ENCODE measurements at places on chromosomes 7 and 10. TPM values are rescaled to one million over a fixed set of nuclear protein-coding genes. Genes with fewer than 3 reads are reported as not detected.

The PRXL2A gene
- 22.1 TPM for total RNA-seq

The HMX3 gene
- total RNA-seq: not detected

DNA sequence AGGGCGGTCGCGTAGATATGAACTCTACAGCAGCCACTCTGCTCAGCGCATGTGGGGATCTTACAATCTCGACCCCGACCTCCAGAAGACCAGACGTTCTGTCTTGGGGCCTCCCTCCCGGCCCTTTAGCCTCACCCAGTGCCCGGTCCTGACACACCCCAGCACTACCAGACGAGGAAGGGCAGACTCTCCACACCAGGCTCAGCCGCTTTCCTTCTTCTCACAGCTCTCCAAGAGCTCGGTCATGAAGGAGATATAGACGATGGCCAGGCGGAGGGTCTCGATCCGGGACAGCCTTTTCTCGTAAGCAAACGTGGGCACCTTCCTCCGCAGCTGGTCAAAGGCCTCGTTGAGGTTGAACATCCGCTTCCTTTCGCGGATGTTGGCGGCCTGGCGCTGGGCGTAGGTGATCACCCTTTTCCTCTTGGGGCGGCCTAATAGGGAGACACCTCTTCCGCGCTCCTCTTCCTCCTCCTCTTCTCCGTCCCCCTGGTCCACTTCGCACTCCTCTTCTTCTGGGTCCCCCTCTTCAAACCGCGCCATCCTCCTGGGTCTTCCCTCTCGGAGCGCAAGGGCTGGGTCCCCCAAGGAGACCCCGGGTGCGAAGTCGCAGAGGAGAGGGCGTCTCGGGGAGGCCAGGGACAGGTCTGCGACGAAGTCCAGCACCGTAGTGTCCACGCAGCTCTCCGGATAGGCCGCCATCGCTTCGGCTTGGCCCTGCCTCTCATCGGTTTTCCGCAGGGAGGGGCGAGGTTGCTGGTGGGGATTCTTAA, at the start of gene FERD3L:
TSS of gene FERD3L (minus strand) at position 761 of the 773 bp plus-strand sequence. CDS start at position 702, 59 bp downstream.
- DNase-seq: peak; percentile 57

DNA sequence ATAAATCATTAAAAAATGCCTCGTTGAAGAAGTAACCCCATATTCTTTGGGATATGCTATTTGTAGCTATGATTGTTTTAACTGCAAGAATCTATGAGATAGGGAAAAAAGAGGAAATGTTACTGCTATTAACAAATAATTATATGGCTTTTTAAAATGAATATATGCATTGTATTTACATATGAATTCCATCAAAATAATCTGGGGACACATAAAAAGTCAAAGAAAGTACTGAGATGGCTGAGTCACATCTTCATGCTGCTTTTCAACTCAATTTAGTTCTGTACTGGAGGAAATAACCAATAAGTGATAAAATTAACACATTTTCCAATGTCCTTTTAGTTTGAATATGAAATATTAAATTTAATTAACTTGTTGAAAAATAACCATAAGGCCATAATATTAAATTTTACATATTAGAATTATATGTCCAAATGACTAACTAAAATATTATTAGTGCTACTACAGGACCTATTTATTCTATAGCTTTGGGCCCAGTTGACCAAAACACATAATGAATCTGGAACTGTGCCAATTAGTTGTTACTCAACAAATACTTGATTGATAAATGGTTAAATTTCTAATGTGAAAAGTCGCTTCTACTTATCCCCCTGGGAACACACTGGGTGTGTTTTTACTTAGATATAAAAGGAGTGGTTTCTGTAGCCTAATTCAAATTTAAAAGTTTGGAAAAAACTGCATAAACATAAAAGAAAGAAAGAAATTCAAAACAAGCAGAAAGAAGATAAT, 214.6 kb upstream of the PFKP start:
- no peak for DNase-seq

The GNB2 gene
- total RNA-seq: 173 TPM

DNA sequence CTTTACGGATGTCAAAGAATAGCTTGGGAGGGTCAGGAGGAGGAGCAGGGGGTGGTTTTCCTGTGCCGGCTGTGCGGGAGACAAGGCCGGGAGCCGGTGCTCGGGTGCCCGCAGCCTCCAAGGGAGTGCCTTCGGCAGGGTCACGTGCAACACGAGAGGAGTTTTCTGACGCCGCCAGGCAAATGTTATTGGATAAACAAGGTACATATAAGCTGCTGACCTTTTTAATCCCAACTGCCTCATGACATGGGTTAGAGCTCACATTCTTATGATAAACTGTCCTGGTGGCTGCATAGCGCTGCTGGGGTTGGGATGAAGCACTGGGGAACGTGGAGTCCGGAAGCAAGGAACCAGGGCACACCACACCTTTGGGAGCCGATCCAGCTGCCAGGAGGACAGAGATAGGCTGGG, 124.8 kb upstream of the PDLIM1 start:
- DNase-seq: peak; percentile 79

GRCh38 chr7:44155191-44156185, 14.4 kb upstream of the MYL7 start:
- peak; percentile 71 for DNase-seq

- DNase-seq: no peak
Measured at GRCh38 chr7:102991540-102992214, 78.9 kb downstream of the LRRC17 start.

- no peak for DNase-seq
Measured at GRCh38 chr7:135843214-135843613, 94.6 kb upstream of the FAM180A start.

GRCh38 chr7:34991938-34992840, 45.1 kb downstream of the DPY19L1 start:
- DNase-seq: no peak

DNA sequence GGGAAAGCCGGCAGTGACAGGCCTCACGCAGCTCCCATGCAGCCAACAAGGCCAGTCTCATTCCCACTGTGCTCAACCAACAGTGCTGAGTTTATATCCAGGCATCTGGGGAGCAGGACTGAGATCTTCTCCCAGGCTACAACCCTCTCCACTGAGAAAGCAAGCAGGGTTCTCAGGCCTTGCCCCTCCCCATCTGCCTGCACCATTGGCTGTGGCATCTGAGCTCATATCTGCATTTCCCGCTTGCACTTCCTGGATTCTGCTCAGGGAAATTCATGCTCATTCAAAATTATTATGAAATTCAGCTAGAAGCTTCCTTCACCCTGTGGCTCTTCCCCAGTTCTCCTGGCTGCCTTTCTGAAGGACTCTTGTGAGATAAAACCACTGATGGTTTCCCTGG, 1029.0 kb downstream of the GRM8 start:
- no peak for DNase-seq

- DNase-seq: no peak
Measured at GRCh38 chr10:88908194-88908593, 28.1 kb downstream of the STAMBPL1 start.

The GNGT1 gene
- not detected for total RNA-seq

GRCh38 chr10:102712843-102713538, 1.2 kb downstream of the ARL3 start:
- DNase-seq: no peak

DNA sequence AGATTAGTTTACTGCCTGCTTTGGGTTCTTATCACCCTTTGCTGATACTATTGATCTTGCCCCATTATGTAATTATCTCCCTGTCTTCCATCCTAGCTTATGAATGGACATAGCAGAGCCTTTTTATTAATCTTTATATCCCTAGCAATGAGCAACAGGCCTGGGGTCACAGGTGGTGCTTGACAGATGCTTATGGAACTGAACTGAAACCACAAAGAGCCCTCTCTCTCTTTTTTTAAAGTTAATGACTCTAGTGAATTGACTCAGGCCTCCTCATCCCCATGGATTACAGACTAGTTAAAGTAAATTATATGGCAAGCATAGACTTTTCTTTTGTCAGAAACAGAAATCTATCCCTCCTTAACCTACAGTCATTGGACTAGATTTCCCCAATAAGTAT, 265.2 kb downstream of the PHTF2 start:
- no peak for DNase-seq

DNA sequence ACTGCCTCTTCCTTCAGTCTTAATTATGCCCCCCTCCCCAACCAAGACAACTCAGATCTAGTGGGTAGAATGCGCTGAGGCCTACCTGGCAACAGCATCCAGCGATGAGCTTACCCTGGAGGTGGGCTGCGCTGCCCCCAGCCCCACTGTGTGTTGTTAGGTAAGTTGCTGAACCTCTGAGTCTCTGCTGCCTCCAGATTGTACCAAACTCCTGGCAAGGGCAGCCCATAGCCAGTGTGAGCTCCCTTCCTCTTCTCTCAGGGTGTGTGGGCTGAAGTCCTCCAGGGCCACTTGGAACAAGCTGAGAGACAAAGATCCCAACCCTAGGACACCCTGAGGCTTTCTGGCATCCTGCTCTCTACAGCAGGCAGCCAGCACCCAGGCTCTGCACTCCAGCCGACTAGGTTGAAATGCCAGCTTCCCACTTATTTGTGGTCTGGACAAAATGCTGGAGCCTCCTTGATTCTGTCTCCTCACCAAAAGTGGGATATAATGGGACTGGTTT, 135.3 kb downstream of the ARHGAP22 start:
- peak; percentile 47 for DNase-seq

The GIMAP5 gene
- 13.8 TPM for total RNA-seq

The PRKG1 gene
- 96.0 TPM for total RNA-seq

DNA sequence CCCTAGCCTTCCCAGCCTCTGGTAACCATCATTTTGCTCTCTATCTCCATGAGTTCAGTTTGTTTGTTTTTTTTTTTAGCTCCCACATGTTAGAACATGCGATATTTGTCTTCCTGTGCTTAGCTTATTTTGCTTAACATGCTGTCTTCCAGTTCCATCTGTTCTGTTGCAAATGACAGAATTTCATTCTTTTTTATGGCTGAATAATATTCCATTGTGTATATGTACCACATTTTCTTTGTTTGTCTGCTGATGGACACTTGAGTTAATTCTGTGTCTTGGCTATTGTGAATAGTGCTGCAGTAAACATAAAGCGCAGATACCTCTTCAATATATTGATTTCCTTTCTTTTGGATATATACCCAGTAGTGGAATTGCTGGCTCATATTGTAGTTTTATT, 21.0 kb downstream of the DLD start:
- no peak for DNase-seq

- DNase-seq: no peak
Measured at GRCh38 chr7:13882051-13882450, 107.4 kb downstream of the ETV1 start.

DNA sequence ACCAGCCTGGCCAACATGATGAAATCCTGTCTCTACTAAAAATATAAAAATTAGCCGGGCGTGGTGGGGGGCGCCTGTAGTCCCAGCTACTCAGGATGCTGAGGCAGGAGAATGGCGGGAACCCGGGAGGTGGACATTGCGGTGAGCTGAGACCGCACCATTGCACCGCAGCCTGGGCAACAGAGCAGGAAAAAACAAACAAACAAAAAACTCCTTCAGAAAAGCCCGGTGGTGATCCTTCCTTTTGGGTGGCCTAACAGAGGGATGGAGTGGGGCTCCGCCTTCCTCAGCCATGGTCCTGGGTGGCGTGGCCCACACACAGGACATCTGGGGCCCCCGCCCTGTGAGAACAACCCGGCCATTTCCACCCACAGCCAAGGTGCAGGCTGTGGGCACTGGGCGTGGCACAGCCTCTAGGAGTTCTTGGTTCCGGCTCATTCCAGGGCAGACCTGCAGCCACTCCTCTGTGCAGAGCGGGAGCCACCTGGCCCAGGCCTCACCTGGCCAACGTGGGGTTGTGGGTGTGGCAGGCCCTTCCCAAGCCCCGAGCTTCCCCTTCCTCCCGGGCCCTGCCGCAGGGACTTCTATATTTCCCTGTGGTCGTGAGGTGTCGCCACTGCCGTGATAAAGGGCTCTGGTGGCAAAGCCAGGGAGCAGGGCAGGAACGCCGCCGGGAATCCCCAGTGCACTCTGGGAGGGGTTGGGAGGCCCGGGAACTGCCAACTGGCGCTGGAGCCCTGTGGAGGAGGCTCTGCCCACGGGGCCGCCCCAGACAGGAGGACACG, 37.6 kb downstream of the GET4 start:
- no peak for DNase-seq

DNA sequence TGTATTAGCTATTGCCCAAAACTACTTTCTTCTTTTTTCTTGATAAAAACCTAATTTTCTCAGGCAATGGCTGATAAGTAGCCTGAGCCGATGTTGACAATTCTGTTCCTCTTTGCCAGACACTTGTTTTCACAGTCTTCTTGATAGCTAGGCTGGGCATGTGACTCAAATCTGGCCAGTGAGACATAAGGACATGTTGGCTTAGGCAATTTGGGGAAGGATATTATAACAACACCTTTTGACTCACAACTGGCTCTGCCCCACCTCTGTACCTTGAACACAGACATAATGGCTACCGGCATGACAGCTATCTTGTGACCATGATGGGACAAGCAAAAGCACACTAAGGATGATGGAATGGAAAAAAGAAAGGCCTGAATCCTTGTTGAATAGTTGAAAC, 72.9 kb upstream of the GPR22 start:
- no peak for DNase-seq

The LRMDA gene
- 14.4 TPM for total RNA-seq

- peak; percentile 88 for DNase-seq
Measured at GRCh38 chr7:46486256-46487206, 565.5 kb upstream of the IGFBP3 start.

DNA sequence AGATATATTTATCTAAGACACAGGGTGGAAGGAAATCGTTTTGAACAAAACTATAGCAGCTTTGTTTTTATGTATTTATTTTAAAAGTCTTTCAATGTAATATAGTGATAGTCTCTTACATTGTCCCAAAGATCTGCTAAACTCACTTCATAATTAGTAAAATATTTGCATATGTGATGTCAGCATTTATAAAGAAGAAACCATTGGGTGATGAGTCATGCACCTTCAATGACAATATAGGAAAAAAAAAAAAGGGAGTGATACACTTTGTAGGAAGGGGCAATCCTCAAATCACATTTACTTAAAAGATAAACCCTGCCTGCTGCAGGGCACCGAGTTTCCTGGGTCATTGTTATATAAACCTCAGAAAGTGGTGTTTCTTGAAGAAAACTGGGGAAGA, 112.4 kb upstream of the SEMA3C start:
- DNase-seq: no peak

DNA sequence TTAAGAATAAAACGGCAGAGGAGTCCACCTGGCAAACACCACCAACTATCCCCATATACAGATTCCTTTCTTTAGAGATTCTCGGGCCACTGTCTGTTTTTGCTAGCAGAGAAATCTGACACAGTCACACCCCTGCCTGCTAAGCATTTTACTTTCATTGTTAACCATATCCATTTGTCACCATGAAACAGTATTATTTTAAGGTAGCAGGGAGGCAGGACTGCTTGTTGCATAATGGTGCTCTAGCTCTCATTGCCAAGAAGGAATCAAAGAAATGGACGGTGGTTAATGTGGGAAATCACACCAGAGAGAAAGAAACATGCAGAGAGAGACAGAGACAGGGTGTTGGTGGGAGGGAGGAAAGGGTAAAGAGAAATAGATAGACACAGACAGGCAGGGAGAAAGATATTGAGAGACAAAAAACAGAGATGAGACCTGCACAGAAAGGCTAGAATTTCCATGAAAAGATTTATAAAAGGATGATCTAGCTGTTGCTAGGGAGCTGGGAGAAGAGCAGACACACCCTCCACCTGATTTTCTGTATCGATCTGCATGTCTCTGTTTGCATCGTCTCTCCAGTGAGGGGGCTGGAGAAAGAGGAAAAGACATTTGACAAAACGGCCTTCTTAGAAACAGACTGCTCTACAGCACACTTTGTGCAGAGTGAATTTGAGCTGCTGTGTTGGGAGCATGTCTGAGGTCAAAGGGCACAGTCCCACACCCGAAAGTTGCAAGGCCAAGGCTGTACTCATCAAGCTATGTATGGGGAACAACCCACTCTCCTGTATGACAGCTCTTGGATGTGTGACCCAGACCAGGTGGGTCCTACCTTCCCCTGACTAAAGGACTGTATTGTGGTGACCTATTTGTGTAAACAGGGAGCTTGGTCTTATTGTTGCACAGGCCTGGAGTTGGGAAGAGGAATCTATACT, 303.1 kb downstream of the FZD1 start:
- DNase-seq: no peak

The TECPR1 gene
- total RNA-seq: 29.7 TPM
